ENCODE measurements at places on chromosomes 12 and 14.

- no peak for DNase-seq
These were observed 12.6 kb upstream of the DENND5B start for GRCh38 chr12:31603546-31604009.

GRCh38 chr14:85401384-85401783 lies 128.6 kb upstream of the FLRT2 start:
- DNase-seq: no peak

DNA sequence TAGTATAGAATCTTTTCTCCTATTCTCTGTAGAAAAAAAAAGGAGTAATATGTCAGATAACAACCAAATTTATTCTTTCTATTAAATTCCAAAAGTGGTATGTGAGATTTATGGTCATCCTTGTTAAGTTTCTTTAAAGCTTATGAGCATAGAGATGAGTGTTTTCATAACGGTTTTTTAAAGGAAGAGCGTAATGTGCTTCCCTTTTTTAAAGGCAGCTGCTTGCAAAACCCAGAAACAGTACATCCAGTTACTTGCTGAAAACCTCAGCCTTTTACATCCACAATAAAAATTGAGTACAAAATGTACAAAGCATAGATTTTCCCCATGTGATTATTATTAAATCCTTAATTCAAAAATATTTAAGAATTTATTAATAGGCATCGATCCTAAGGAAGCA lies 53.6 kb upstream of the CD163 start:
- no peak for DNase-seq

- no peak for DNase-seq
These were observed 170.6 kb upstream of the MDGA2 start for GRCh38 chr14:47846008-47846407.

DNA sequence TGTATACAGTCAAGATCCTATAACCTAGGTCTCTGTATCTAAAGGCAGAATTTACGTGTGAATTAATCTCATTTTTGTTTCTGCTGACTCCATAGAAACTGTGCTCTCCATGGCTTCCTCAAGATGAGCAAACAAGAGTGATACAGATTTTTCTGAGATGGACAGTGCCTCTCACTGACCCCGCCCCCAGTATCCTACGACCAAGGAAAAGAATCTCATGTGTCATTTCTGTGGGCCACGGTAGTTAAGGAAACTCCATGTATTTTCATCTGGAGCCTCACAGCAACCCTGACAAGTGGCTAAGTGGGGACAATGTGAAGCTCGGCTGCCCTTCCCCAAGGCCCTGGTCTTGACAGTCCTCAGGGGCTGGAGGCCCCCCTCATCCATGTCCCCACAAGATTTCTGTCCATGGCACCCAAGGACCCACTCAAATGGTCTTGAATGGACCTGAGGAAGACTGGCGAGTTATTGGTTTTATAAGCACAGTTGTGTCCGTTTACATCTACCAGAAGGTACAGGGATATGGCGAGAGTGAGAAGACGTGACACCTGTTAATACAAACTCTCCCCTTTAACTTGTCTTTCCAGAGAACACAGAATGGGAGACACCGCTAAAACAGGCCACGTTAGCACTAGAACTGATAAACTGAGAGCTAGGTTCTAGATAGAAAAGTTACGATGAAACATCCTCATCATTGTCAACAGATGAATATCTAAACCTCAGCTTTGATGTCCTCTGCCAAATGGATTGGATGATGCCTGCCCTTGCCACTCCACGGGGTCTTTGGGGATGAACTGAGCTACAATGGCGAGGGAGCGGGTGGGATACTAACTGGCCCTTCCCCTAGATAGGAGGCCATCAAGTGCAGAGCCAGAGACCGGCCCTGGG lies 108.4 kb upstream of the EGLN3 start:
- no peak for DNase-seq

- no peak for DNase-seq
These were observed 568.6 kb downstream of the ETNK1 start for GRCh38 chr12:23193552-23193951.

DNA sequence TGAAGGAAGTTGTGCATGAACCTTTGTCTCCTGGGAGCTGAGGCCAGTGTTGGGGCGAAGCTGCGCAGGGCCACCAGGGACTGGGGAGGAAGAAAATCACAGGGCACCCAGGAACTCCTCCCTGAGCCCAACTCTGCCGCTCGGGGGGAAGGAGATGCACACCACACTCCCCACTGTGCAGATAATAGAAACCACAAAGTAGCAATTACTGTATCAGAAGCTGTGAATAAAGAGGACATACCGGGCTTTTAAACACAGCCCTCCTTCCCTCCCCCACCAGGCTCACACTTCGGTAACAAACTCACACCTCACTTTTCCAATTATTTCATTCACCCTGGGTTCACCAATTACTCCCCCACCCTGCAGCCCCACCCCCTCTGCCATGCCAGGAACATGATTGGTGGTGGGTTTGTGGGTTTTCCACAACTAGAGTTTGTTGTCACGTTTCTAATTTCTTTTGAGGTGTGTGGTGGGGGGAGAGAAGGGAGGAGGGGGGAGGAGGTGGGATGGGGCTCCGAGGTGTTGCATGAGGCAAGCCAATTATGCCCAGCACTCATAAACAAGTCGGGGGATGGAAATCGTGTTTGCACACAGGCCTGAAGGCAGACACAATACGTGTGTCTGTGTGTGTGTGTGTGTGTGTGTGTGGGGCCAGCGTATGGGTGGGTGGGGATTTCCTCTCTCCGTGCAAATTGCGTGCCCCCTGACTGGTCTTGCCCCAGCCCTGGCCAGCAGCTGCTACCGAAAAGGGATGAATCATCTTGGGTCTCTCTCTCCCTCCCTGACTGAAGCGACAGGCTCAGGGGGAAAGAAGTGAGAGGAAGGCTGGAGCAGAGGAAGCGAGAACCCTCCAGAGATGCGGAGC lies 103.3 kb downstream of the RBM19 start:
- DNase-seq: no peak

DNA sequence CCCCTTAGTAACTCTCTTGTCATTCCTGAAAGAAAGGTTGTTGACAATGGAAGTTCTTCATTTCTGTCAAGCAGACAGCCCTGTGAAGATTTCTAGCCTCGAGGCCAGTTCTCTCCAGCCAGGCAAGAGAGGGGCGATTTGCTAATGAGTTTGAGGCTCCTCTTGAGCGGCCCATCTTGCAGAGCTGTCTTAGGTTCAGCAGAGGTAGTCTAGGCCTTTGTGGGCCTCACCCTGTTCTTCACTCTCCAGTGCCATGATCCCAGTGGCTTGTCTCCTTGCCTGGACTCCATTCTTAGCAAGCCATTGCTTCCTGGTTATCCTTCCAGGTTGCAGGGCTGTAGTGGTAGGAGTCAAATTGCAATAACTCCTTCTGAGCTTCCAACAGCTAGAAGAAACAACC lies 9.7 kb downstream of the TPH2 start:
- no peak for DNase-seq

GRCh38 chr14:83867566-83868225 lies 1662.2 kb upstream of the FLRT2 start:
- no peak for DNase-seq

DNA sequence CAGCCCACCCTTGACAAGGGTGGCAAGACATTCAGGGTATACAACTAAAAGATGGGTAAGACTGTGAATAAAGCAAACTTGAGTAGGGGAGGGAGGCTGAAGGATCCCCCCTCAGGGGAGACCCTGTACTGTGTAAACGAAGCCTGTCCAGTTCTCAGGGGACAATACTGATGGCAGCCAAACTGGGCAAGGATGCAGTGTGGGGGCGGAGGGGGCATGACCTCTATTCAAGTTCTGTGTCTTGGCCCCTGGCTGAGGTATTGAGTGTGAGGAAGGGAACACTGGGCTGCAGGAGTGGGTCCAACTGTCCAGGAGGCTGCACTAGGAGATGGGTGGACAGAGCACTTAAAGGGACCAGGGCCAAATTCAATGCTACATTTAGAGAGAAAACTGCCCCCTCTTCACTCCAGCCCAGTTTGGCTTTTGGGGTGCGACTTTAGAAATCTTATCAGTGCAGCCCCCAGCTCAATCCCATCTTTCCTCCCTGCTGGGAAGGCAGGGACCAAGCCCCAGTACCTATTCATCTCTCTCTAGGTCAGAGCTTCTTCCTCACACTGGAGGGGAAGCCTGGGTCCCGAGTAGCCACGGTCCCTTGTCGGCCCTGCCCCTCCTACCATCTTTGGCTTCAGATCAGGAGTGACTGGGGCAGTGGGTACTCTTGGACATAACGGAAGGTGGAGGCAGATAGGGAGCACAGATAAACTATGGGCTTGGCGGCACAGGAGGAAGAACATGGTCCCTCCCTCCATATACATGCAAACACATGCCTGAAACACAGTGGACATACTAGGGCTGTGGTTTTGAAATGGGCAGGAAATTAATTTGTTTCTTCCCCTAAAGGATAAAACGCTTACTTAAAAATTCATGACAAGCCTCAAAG lies 11.8 kb downstream of the SLC39A5 start:
- DNase-seq: no peak

GRCh38 chr14:92560106-92560865 lies 46.7 kb downstream of the RIN3 start:
- no peak for DNase-seq

DNA sequence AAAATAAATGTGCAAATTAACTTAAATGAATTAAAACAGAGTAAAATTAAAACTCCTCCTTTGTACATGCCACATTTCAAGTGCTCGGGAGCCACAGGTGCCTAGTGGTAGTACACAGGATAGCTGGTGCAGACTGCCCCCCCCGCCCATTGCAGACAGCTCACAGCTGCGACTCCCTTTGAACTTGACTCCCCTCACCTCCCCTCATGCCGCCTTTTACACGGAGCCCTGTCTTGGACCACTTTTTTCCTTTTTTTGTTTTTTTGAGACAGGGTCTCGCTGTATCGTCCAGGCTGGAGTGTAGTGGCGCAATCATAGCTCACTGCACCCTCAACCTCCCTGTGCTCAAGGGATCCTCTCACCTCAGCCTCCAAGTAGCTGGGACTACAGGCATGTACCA lies 11.5 kb downstream of the SETD1B start:
- DNase-seq: no peak

- no peak for DNase-seq
These were observed 30.6 kb downstream of the SCAF11 start for GRCh38 chr12:45959728-45960127.

DNA sequence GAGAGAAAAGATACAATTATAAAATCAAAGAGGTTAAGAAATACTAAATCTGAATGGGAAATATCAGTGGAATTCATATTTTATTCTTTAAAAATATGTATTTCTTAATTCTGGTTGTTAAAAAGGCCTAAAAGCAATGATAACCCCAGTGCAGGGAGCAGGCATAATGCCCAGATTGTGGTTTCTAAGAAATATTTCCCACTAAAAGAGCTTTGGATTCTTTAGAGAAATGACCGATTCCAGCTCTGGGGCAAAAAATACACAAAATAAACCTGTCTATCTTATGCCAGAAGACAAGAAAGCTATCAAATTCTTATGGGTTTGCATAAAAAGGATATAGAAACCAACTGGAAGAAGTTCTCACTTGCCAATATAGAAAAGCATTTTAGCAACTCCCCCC lies 71.6 kb downstream of the PDE6H start:
- no peak for DNase-seq

Measured in NCI-H187 treated with DMSO at 0.1 percent for 48 hours (cell line).